ENCODE measurements at places on chromosomes 1 and 21.

GRCh38 chr21:37677006-37677405 lies 239.3 kb downstream of the KCNJ6 start:
- DNase-seq = no peak

- no peak for DNase-seq
Measured at GRCh38 chr1:39036678-39037077, 10.5 kb downstream of the NDUFS5 start.

- no peak for DNase-seq
Measured at GRCh38 chr1:40952744-40953315, 26.7 kb upstream of the CTPS1 start.

GRCh38 chr21:41754479-41754891 lies 12.4 kb downstream of the RIPK4 start:
- no peak for DNase-seq

- no peak for DNase-seq
Measured at GRCh38 chr1:9655836-9656235, 4.3 kb downstream of the PIK3CD start.

DNA sequence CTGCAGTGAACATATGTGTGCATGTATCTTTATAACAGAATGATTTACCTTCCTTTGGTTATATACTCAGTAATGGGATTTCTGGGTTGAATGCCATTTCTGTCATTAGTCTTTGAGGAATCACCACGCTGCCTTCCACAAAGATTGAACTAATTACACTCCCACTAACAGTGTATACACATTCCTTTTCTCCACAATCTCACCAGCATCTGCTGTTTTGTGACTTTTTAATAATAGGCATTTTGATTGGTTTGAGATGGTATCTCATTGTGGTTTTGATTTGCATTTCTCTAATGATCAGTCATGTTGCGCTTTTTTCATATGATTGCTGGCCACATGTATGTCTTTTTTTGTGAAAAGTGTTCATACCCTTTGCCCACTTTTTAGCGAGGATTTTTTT lies 680.5 kb downstream of the PTPRC start:
- no peak for DNase-seq

DNA sequence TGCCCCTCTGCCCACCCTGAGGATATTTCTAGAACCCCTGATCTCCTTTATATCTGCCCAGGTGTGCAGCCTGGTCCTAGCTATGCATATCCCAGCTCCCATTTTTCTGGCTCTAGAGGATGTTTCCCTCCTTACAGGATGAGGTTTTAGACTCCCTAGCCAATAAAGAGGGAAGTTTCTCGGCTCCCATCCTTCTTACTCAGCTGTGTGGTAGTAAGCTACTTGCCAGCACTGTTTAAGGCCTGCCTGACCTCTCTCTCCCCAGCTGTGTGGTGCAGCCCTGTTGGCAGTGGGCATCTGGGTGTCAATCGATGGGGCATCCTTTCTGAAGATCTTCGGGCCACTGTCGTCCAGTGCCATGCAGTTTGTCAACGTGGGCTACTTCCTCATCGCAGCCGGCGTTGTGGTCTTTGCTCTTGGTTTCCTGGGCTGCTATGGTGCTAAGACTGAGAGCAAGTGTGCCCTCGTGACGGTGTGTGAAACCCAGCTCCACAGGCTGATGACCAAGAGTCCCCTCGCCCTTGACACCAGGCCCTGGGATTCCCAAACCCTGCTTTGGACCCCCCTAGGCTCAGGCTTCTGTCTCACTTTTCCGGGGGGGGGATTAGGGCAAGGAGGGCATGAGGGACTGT lies 7.8 kb upstream of the P3R3URF start:
- DNase-seq = no peak
